HEK293T (cell line): ENCODE measurements at places on chromosomes 1 and 21.

- no peak for DNase-seq
Observed at GRCh38 chr1:180175291-180175690, 20.6 kb downstream of the QSOX1 start.

DNA sequence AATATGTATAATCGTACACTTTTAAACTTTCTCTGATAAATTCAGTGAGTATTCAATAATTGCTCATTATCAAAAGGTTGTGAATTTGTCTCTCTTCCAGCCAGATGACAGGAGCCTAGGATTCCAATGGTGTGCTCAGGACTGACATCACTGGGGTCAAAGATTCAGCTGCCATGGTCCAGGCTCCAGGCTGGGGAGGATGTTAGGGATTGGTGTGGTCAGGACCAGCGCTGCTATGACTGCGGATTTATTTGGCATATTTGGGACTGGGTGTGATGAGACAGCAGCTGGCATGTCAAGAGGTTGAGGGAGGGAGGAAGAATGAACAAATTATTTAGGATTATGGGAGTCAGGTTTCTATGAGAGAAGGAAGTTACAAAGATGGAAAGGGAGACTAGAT is 48.2 kb upstream of the ABCA4 start:
- no peak for DNase-seq

- DNase-seq = peak; percentile 52
Observed at GRCh38 chr1:209674957-209675564, at the start of gene G0S2. Gene G0S2 (plus strand): TSS chr1:209675412. CDS start chr1:209675685, 273 bp downstream.

DNA sequence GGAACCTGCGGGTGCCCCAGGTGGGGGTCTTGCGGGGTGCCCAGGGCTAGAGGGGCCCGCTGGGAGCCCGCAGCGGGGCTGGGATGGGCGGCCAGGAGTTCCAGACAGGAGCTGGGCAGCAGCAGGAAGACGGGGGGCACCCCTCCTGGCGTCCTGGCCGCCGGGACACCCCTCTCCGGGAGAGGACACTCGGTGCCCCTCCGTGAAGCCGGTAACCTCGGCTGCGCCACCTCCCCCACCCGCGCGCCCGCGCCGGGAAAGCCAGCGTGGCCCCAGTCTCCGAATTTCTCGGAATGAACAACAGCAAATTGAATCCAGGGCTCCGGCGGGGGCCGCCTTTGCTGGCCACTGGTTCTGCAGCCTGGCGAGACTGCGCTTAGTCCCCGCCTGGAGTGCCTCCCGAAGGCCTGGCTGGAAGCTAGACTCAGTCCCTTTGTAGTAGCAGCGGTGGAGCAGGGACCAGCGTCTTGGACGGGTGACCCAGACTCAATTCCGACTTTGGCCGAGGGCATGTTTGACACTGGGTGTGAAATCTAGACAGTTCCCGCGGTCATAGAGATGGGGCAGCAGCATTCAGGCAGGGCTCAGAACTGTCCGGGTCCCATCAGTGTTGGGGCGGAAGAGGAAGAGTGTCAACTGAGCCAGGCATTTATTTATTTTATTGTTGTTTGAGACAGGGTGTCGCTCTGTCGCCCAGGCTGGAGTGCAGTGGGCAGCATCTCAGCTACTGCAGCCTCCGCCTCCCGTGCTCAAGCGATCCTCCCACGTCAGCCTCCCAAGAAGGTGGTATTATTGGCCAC is 773 bp downstream of the IFNGR2 start:
- DNase-seq = peak; percentile 69
